ENCODE measurements at places on chromosomes 11 and 22.

GRCh38 chr11:127925475-127925874 lies 661.9 kb downstream of the ETS1 start:
- no peak for DNase-seq

- no peak for DNase-seq
These were observed 200.1 kb upstream of the GUCY1A2 start for GRCh38 chr11:107218123-107219013.

- DNase-seq = no peak
These were observed 816.3 kb downstream of the BRD1 start for GRCh38 chr22:49011379-49011768.

DNA sequence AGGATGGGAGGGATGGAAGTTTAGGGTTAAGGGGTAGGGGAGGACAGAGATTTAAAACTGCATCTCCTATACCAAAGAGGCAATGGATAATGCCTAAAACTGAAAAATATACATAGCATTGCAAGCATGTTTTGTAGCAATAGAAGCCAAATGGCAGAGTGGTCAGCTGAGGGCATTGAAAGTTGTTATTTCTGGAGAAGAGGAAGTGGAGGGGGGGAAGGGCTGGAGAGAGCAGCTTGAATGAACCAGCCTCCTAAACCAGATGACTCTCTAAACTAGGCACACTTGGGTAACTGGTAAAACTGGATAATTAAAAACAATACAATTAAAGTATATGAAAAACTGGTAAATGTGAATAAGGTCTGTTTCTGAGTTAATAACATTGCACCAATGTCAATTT lies 70.3 kb upstream of the TP53I11 start:
- DNase-seq = no peak

GRCh38 chr22:45846952-45847351 lies 130.0 kb downstream of the WNT7B start:
- no peak for DNase-seq

GRCh38 chr11:32851251-32851650 lies 21.5 kb downstream of the PRRG4 start:
- DNase-seq = no peak

DNA sequence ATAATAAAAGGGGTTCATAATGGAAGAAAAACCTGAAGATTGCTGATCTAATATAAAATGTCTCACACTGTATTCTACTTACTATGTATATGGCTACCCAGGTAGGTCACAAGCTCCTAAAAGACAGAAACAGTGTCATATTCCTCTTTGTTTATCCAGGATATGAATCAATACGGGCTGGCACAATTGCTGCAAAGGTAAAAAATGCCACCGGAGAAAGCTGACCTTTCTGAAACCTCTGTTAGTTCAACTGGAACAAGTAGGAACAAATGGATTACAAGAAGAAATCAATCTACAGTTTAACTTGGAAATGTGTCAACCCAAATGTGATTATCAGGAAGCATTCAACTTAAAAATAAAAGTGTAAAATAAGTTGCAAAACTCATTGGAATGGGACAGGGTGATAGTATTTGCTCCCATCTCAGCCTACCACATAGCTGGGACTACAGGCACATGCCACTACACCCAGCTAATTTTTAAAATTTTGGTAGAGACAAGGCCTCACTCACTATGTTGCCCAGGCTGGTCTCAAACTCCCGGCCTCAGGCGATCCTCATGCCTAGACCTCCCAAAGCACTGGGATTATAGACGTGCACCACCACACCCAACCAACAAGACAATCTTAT lies 27.6 kb downstream of the SLC35F2 start:
- DNase-seq = no peak

GRCh38 chr11:132093536-132094259 lies 723.3 kb downstream of the NTM start:
- DNase-seq = no peak

DNA sequence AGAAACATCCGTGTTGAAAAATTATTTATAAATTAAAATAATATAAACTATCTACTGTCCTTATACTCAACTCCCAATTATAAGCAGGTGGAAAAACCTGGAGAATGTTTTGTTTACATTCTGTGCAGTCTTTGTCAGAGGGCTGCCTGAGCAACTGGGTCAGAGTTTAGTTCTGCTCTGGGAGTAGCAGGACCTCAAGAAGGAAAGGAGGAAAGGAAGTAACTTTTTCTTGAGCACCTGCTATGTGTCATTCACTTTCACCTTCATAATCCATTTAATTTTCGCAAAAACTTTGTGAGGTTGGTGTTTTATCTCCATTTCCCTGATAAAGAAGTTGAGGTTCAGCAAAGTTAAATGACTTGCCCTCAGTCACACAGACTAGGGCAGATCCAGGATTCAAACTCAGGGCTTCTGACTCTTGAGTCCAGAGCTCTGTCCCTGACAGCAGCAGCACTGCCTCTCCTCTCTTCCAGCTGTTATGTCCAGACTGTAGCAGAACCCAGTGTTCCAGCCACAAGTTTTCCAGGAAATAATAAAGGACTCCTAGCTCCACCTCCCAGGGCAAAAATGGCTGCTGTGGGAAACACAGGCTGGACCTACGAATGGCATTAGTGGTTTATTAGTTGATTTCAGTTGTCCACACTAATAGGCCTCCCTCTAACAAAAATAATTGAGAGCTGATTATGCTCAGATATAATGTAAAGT lies 6.4 kb downstream of the CD3E start:
- DNase-seq = no peak

- DNase-seq = no peak
These were observed 26.8 kb downstream of the WBP2NL start for GRCh38 chr22:42025421-42025820.

- no peak for DNase-seq
These were observed 185.9 kb upstream of the CCDC90B start for GRCh38 chr11:83471831-83472727.

DNA sequence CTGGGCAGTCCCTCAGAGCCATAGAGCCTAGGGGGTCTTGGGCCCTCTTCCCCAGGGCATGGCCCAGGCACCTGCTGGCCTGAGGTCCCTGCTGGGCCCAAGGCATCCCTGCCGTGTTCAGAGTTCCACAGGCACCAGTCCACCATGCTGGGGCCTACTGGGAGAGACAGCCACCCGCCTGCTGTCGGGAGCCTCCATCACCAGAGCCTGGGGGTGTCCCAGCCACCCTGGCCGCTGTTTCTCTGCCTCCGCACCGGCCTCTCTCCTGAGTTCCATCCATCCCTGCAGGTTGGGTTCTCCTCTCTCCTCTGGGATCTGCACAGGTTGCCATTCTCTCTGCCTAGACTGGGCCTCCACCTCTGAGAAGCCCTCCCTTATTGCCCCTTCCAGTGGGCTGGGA lies 68.6 kb downstream of the KCNQ1 start:
- DNase-seq = no peak

DNA sequence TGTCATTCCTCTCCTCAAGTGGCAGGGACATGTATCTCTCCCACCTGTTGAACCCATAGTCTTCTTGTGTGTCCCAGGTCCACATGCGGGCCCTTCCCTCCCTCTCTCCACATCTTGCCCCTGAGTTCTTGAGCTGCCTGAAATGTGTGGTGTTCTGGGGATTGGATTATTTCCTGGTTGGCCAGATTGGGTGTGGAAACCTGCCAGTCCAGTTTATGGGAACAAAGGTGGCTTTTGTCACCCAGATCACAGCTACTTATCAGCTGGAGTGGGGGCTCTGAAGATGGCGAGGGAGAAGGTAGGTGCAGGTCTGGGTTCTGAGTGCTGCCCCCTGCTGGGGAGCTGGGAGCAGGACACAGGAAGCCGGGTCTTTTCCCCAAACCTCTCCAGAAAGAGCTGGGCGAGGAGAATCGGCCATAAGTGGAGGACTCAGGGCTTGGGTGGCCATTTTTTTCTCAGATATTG lies 14.2 kb downstream of the DTX4 start:
- no peak for DNase-seq

DNA sequence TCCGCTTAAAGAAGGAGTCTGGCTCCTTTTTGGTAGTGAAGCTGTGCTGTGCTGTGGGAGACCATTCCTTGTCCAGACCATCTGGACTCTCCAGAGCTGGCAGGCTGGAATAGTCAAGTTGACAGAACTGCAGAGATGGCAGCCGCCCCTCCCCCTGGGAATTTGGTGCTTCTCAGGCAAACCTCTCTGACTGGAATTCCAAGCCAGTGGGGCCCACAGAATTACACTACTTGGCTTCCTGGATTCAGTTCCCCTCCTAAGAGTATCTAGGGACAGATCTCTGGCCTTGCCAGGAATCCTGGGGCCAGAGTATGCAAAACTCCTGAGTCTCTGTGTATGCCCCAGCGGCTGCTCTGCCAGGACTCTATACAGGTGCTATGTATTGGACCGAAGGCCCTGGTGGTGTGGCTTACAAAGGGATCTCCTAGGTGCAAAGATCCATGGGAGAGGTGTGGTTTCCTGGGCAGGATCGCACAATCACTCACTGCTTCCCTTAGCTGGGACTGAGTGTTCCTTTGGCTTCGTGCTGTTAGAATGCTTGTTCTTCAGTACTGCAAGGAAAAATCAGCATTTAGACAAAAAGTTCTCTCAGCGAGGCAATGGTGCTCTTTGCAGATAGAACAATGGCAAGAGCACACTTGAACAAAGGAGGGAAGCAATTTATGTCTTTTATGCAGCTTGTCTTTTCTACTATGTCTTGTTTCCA lies 86.8 kb downstream of the PRMT3 start:
- no peak for DNase-seq

DNA sequence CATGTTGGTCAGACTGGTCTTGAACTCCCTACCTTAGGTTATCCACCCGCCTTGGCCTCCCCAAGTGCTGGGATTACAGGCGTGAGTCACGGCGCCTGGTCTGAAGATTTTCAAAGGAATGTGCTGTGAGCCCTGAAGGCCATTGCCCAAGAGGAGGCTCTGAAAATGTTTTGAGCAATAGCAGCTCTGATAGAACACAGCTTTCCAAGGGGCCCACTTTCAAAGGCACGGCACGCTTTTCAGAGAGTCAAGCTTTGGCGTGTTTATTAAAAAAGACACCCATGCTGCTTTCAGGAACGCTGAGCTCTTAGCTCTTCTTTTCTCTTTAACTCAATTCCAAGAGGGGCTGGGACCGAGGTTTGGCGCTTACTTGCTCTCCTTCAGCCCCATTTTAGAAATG lies 73.8 kb upstream of the CDON start:
- no peak for DNase-seq

DNA sequence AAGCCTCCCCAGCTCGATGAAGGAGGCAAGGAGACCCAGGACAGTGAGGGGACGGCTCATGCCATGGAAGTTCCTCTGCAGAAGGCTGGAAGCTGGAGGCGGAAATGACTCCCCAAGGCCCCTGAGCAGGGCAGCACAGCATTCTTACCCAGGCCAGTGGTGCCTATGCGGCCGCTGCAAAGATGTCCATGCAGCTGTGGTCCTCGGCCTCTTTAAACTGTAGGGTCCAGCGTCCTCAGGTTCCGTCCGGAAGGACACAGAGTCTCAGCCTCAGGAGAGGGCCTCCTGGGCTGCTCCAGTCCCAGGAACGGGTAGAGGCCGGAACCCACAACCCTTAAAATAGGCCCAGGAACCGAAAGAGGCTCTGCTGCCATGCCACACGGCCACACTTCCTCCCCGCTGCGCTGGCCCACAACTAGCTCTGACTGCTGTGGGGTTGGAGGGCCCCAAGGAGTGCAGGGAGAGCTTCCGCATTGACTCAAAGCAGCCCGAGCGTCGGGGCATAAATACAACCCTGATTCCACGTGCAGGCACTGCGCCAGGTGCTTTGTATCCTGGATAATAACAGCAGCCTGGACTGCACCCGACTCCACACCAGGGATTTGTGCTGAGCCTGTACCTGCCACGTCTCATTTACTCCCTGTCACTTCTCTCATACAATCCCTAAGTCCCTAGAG lies 5.5 kb downstream of the KIAA0930 start:
- no peak for DNase-seq

DNA sequence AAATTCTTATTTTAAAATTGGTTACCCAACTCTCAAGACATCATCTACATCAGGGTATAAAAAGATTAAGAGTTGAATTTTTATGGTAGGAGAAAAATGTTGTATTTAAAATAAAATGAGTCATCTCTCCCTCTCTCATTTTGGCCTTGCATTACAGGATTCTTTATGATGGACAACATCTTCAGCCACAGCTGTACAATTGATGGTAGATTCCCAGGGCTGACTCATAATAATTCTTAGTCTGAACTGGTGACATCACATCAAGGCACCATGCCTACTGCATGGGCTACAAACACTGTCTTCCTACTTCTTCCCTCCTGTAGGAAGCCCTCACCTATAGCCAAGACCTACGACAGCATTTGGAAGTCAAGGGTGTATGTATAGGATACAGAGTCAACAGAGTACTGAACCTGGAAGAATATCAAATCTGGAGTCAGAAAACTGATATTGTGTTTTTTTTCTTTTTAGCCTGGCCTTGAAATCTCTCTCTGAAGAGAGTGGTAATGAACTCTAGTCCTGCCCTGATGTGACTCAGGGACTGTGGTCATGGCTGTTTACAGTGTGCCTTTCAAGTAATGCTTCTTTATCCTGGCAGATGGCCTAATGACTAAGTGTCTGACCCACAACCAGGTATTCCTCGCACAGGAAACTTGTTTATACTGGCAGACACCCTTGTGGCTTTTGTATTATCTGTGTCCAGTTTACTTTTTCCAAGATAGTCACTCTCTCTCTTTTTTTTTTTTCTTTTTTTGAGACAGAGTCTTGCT lies 32.5 kb downstream of the MRGPRX2 start:
- no peak for DNase-seq

GRCh38 chr11:106017093-106017492 lies 4.9 kb downstream of the MSANTD4 start:
- DNase-seq = no peak

GRCh38 chr11:12567746-12568460 lies 106.3 kb upstream of the TEAD1 start:
- no peak for DNase-seq

DNA sequence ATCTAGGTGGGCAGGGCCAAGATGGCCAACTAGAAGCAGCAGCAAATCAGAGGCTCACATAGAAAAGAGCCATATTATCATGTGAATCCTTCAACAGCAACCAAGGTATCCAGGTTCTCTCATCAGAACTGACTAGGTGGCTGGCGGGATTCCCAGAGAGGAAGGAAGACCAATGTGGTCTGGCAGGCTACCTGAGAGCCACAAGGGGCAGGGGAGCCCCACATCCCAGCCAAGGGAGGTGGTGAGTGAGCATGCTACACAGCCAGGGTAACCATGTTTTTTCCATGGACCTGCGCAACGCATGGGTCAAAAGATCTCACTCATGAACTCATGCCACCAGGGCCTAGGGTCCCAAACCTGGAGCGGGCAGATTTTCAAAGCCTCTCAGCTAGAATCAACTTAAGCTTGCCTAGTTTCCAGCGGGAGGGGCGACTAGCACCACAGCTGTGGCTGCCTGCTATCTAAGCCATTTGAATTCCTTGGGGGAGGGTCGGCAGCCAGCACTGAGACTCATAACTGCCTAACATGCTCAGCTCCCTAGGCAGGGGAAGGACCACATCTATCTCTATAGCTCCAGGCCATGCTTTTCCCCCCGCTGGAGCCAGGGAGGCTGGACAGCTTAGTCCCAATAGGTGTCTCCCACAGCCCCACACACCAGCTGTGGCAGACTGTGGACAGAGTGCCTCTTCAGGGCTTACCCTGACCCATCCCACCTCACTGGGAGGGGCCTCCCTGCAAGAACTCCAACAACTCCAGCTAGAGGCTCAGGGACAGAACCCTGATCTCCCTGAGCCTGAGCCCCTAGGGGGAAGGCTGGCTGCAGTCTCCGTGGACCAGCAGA lies 28.7 kb upstream of the CASP12 start:
- DNase-seq = no peak

All from GOT3 (cell line).